Omental fat pad (tissue), 4 donors: ENCODE measurements at places on chromosomes 7 and 10. TPM values are rescaled to one million over a fixed set of nuclear protein-coding genes. Genes with fewer than 3 reads are reported as not detected.

- no peak for DNase-seq
Observed at GRCh38 chr10:100339236-100339635, 7.8 kb upstream of the SCD start.

GRCh38 chr10:30463944-30464451 is 30.0 kb downstream of the MAP3K8 start:
- no peak for DNase-seq

DNA sequence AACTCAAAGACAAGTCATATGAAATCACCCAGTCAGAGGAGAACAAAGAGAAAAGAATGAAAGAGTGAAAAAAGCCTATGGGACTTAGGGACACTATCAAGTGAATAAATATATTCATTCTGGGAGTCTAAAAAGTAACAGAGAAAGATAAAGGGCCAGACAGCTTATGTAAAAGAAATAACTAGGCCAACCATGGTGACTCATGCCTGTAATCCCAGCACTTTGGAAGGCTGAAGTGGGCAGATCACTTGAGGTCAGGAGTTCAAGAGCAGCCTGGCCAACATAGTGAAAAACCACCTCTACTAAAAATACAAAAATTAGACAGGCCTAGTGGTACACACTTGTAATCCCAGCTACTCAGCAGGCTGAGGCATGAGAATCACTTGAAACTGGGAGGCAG is 154.7 kb upstream of the TMEM106B start:
- no peak for DNase-seq

GRCh38 chr10:58241346-58241745 is 26.3 kb downstream of the IPMK start:
- no peak for DNase-seq

GRCh38 chr7:30169579-30169978 is 34.8 kb downstream of the MTURN start:
- DNase-seq = no peak

The CYP26C1 gene
- total RNA-seq = not detected

DNA sequence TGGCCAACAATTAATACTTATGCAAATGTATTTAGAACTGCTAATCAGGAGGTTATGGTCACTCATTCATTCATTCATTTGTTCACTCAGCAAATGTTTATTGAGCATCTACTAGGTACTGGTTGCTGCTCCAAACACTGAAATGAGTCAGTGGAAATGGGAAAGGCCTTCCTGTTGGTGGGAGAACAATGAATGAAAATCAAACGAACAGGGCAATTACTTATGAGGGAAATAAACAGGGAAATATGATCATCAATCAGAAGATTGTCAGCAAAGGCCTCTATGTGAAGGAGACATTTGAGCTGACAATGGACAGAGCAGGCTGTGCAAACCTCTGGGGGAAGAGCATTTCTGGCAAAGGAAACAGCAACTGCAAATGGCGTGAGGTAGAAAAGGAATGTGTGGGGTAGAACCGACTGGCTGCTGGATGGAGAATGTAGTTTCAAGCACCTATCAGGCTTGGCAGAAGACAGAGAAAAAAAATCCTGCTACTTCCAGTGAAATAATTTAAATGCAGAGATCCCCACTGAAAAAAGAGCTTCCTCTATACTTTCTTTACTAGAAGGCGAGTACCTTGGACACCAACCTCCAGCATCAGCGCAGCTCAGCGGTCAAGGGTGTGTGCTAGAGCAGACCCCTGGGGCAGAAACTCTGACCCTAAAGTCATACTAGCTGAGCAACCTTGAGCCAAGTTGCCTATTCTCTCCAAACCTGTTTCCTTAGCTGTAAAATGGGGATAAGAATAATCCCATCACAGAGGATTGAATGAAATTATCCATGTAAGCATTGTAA is 108.8 kb upstream of the EEPD1 start:
- no peak for DNase-seq

The CH25H gene
- 8.4 TPM for total RNA-seq

The HABP2 gene
- not detected for total RNA-seq

- no peak for DNase-seq
Observed at GRCh38 chr10:70191972-70192305, 21.6 kb upstream of the SAR1A start.

The TBC1D12 gene
- 15.8 TPM for total RNA-seq

The GIMAP2 gene
- 10.1 TPM for total RNA-seq

The WIPF3 gene
- total RNA-seq = 0.24 TPM

- DNase-seq = no peak
Observed at GRCh38 chr7:42456756-42457276, 219.8 kb upstream of the GLI3 start.

DNA sequence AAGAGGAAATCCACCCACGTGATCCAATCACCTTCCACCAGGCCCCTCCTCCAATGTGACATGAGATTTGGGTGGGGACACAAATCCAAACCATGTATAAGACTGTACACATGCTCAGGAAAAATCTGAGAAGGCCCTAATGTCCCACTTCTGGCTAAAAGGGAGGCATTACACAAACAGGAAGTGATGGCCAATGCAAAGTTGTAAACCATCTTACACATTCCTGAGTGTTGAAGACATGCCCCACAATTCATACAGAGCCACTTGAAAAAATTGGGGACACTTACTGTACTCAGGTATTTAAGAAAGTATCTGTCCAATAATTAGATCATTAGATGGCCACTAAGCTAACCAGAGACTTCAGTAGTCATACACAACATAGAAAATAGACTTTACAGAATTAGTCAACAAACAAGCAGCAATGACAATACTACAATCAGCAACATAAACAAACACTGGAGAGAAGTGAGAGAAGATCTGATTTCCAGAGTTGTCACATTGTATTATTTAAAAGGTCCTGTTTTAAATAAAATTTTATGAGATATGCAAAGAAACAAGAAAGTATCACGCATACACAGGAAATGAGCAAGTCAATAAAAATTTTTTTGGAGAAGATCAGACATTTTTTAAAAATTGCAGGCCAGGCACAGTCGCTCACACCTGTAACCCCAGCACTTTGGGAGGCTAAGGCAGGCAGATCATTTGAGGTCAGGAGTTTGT is 143.3 kb downstream of the DGKI start:
- no peak for DNase-seq

DNA sequence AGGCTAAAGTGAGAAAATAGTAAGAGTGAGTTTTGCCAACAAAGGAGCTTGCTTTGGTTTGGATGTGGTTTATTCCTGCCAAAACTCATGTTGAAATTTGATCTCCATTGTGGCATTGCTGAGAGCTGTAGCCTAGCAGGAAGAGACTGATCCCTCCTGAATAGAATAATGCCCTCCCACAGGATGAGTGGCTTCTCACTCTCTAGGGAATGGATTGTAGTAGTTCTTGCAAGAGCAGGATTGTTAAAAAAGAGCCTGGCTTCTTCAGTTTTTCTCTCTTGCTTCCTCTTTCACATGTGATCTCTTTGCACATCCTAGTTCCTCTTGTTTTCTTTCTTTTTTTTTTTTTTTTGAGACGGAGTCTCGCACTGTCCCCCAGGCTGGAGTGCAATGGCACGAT is 34.4 kb downstream of the ASAH2 start:
- no peak for DNase-seq

The PNLIPRP1 gene
- not detected for total RNA-seq

DNA sequence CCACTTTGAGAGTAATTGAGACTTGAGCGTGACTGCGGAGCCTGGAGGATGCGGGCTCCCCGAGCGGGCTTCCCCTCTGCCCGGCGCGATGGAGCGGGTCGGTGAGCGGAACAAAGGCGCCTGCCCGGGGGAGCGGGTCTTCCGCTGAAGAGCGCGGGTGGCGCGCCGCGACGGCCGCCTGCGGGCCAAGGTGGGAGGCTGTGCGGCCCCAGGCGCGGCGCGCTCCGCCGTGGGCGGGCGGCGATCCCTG is at the start of gene GALNT17:
Gene GALNT17 (plus strand): TSS at position 18 of the 250 bp plus-strand sequence.
- no peak for DNase-seq

DNA sequence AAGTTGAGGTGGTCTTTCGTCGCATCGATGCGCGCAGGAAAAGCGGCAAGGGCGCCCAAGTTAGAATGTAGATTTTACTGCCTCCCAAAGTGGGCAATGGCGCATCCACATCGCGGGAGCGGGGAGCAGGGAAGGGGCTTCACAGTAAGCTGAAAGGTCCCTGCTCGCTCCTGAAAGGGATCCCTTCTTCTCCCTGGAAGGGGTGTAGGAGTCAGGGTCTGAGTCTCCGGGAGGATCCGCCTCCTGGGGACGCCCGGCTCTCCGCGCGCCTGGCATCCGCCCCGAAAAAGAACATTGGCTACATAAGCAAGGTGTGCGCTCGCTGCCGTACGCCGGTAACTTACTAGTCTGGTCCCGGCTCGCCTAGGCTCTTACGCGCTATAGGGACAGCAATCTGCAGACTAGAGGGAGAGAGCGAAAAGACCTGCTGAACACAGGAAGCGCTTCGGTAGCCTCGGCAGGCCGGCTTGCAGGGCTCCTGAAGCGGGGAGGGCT is 804 bp downstream of the UNC5B start:
- no peak for DNase-seq

DNA sequence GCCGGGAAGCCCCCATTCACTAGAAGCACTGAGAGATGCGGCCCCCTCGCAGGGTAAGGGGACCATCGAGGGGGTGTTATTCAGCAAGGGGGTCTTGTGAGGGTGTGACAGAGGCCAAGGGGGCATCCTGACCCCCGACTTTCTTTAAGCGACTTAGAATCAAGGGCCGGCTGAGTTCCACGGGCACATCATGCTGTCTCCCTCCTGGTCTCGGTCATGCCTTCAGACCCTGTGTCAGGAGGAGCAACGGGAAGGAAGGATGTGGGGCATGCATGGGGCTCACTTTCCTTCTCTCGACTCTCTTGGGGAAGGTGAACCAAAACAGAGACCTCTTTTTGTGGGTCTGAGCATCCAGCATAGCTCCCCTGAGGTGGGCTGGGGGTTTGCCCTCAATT is 2.5 kb downstream of the ACSL5 start:
- DNase-seq = no peak

- DNase-seq = no peak
Observed at GRCh38 chr7:22124941-22125340, 179.2 kb upstream of the CDCA7L start.

- DNase-seq = no peak
Observed at GRCh38 chr7:152553671-152554317, 118.0 kb upstream of the KMT2C start.

The CHRM2 gene
- not detected for total RNA-seq

GRCh38 chr7:51982653-51983052 is 666.0 kb upstream of the COBL start:
- no peak for DNase-seq

- DNase-seq = no peak
Observed at GRCh38 chr7:157619753-157620525, 283.1 kb downstream of the DNAJB6 start.

The SND1 gene
- 140 TPM for total RNA-seq

- DNase-seq = no peak
Observed at GRCh38 chr10:110460111-110460809, 37.4 kb upstream of the DUSP5 start.

DNA sequence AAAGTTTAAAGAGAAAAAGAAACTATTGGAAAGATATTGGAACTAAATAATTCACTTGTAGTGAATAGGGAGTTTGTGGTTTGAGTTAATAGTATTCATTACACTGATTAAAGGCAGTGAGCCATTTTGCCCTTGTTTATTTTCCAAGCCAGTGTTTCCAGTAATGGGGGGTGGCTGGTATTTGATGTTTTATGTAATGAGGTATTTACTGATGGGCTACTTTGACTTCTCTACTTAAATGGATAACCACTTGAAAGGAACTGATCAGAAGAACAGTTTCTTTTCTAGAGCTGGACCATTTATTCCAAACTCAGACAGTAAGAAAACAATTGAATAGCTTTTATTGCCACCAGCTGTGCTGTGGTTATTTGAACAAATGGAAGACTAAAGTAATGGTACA is 227.0 kb upstream of the HDAC9 start:
- no peak for DNase-seq

The GNAI1 gene
- total RNA-seq = 74.6 TPM

DNA sequence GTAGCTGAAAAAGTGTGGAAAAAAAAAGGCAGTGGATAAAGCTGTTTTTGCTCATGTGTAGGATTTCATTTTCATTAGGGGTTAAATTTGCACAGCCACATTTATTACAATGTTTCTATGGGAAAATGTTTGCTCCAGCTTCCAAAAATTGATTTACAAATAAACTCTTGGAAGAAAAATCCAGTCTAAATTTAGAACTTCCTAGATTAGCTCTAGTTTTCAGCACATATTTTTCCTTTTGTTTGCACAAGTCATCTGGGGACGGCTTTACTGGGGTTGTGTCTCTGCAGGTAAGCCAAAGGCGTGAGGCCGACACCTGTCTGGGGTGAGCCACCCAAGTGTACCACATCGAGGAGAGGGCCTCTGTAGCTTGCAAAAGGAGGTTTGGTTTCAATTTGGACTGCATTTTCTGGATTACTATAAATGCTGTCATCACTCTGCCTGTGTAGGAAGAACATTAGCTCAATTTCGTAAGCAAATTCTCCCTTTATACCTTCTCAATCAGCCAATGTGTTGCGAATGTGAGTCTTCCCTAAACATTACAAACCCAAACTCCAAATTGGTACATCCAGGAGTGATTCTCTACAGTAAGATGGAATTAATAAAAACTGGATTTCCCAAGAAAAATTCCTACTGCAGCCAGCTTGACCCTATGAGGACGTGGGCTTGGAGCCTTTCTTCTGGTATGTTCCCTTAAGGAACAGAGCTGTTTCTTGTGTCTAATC is 89.5 kb upstream of the ZNF438 start:
- DNase-seq = no peak

DNA sequence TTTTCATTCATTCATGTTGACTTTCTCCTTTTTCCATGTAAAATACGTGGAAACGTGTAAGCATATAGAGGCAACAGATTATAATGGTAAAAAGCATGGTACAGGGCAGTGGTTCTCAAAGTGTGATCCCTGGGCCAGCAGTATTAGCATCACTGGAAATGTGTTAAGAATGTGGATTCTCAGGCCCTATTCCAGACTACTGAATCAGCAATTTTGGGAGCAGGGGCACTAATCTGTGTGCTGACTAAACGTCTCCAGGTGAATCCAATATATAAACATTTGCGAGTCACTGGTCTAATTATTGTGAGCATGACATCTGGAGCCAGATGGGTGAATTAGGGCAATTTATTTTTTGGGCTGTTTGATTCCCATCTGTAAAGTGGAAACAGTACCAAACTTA is 5.1 kb upstream of the GPR158 start:
- no peak for DNase-seq

- no peak for DNase-seq
Observed at GRCh38 chr7:85135977-85136376, 50.9 kb downstream of the SEMA3D start.

- no peak for DNase-seq
Observed at GRCh38 chr10:100007231-100008141, 2.3 kb downstream of the DNMBP start.

The ASAH2 gene
- total RNA-seq = 0.60 TPM

GRCh38 chr10:97416565-97416964 is 9.4 kb upstream of the PGAM1 start:
- DNase-seq = no peak

- no peak for DNase-seq
Observed at GRCh38 chr7:36796850-36797536, 72.7 kb upstream of the AOAH start.

The ZP3 gene
- total RNA-seq = 0.48 TPM

The IFIT1 gene
- 9.5 TPM for total RNA-seq

GRCh38 chr10:21972584-21972983 is 30.9 kb downstream of the DNAJC1 start:
- DNase-seq = no peak

The GATA3 gene
- 0.28 TPM for total RNA-seq

The GIMAP4 gene
- 41.7 TPM for total RNA-seq
